NCI-H460 (cell line): ENCODE measurements at places on chromosomes 5 and 9. TPM values are rescaled to one million over a fixed set of nuclear protein-coding genes. Genes with fewer than 3 reads are reported as not detected.

GRCh38 chr5:113271745-113272454 lies 162.9 kb downstream of the TSSK1B start:
- no peak for DNase-seq

GRCh38 chr5:55913466-55914413 lies 62.6 kb downstream of the IL31RA start:
- no peak for DNase-seq

- no peak for DNase-seq
Measured at GRCh38 chr9:4639420-4639819, 22.7 kb upstream of the PLPP6 start.

DNA sequence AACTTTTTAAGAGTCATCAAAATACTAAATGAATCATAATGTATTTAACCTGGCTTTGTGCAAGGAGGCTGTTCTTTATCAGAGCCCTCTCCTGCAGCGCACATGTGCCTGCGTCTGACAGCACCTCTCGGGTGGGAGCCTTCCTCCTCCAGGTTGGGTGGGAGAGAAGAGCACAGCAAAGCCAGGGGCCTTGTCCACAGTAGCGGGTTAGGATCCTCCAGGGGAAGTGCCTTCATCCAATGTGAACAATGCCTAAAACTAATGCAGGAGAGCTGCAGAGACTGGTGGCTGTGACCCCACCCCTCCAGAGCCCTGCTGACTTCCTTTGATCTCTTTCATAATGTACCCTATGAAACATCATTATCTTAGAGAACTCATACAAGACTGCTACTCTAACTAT lies 10.2 kb downstream of the UBE2QL1 start:
- DNase-seq = no peak

GRCh38 chr9:112032009-112032408 lies 135.4 kb downstream of the UGCG start:
- DNase-seq = no peak

GRCh38 chr9:90044710-90045151 lies 439.9 kb downstream of the GADD45G start:
- peak; percentile 49 for DNase-seq

DNA sequence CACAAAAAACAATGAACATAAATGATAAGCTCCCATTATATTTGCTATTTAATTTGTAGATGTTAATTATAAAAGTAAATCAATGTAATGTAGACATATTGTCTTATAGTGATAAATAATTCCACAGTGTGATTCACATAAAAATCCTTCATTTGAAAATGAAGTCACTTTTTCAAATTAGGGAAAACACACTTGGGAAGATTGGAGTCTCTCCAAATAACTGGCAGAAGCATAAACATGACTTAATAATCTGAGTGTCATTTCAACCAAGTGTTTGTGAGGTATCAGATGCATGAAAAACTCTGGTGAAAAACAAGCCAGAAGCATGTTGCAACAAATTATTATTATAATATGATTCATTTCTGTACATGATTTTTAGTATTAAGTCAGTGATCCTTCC lies 102.2 kb downstream of the CETN3 start:
- DNase-seq = no peak

DNA sequence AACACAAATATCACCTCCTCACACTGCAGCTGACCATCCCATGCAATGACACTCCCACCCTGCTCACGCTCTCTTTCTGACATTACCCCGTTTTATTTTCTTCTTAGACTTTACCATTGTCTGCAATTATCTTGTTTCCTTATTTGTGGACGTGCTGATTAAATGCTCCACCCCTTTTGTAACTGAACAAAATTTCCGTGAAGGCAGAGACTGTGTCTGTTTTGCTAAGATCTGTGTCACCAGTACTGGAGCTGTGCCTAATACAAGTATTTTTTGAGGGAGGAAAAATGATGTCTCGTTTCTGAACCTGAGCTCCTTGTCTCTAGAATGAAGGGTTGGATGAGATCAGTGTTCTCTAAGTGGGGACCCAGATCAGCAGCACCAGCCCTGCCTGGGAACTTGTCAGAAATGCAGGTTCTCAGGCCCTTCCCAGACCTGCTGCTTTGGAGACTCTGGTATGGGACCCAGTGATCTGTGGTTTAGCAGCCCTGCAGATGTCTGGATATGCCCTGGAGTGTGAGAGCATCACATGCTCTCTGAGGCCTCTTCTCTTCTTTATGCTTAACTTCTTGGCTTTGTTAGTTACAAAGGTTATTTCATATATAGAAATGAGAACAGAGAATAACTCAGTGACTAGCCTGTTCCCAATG lies 181.7 kb upstream of the GAS1 start:
- DNase-seq = no peak

DNA sequence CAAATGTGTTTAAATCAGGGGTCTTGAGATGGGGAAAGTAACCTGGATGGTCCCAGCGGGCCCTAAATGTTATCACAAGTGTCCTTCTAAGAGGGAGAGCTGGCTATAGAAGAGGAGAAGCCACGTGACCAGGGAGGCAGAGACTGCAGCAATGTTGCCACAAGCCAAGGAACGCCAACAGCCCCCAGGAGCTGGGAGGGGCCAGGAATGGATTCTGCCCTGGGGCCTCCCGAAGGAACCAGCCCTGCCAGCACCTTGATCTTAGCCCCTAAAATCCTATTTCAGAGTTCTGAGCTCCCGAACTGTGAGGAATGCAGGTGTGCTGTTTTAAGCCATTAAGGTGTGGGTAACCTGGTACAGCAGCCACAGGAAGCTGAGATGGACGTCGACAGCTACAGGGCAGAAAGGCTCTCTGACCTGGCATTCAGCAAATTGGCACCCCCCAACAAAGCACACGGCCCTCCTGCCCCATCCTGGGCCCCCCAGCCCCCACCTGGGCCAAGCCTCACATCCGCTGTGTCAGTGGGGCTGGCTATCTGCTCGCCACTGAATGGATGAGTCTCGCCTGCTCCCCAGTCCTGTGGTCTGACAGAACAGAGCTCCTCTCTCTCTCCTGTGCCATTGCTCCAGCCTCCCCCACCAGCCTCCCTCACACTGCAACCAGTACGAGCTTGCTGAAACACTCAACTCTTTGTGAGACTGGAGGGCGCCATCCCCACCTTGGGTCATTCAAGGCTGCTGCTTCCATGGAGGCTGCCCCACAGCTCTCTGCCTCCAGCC lies 78.8 kb downstream of the ADAMTS2 start:
- no peak for DNase-seq

DNA sequence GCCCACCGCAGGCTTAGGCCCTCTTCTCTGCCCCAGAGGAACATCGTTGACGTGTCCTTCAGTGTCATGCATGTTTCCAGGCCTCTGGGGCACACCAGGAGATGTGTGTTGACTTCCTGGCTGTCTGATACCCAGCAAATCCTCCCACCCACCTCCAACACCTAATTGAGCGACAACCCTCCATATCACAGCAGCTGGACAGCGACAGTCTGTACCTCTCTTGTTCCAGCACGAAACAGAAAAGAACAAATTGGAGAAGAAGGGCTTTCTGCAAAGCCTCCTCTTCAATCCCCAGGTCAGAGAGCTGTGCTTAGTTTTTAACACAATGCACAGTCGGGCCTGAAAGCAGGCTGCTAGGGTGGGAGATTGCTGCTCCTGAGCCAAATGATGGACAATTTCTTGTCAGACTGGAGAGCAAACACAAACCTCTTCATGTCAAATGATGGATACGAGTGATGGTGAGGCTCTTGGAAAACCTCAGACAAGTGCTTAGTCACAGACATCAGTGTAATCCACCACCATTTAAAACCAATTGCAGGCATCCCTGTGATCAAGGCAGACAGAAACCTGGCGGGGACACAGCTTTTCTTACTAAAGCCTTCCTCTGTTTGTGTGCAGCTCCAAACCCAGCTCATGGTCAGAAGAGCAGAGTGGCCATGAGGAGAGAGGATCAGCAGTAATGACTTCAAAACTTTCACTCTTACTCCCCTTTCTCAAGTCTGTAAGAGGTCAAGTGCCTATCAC lies 110.6 kb downstream of the EBF1 start:
- DNase-seq = no peak

- no peak for DNase-seq
Measured at GRCh38 chr5:173762930-173763329, 125.2 kb upstream of the CPEB4 start.

GRCh38 chr5:173155912-173156311 lies 11.6 kb downstream of the BNIP1 start:
- no peak for DNase-seq

DNA sequence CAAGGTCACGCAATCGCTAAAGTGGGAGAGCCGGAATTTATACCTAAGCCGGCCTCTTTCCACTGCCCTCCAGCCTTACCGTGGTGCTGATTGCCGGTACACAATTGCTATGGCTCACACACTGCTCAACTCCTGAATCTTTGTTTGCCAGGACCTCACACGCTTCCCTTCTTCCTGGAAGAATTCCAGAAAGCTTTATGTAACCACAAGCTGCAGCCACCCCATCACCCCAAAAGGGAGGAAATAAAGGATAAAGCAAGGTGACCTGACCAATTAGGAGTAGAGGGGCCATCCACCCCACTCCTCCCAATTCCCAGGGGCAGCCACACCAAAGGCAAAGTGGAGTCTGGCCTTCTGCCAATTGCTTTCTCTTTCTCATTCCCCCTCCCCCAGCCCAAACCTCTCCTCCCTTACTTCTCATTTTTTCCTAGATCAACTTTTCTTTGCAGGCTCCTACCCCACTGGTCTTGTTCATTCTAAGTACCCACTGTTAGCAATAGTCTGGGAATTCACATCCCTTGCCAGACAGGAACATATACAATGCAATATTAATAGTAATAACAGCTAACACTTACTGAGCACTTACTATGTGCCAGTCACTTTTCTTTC lies 18.0 kb upstream of the CDC23 start:
- DNase-seq = no peak

DNA sequence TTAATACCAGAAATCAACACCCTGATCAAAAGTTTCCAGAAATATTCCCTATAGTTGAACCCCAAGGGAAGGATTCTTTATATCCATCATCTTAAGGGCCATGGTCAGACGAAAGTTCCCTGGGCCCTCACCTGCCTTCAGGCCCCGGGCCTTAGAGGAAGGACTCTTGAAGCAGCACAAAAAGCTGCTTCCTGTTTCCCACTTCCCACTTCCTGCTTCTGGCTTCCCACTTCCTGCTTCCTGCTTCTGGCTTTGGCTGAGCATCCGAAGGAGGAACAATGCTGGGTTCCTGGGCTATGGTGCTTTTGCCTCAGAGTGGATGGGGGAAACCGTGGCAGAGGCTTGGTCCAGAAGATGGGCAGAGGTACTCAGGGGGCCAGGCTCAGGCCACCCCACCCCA lies 25.8 kb upstream of the DAP start:
- DNase-seq = no peak

GRCh38 chr9:13960011-13960765 lies 353.8 kb downstream of the NFIB start:
- DNase-seq = no peak

- DNase-seq = no peak
Measured at GRCh38 chr5:164326219-164326618, 820.8 kb downstream of the MAT2B start.

DNA sequence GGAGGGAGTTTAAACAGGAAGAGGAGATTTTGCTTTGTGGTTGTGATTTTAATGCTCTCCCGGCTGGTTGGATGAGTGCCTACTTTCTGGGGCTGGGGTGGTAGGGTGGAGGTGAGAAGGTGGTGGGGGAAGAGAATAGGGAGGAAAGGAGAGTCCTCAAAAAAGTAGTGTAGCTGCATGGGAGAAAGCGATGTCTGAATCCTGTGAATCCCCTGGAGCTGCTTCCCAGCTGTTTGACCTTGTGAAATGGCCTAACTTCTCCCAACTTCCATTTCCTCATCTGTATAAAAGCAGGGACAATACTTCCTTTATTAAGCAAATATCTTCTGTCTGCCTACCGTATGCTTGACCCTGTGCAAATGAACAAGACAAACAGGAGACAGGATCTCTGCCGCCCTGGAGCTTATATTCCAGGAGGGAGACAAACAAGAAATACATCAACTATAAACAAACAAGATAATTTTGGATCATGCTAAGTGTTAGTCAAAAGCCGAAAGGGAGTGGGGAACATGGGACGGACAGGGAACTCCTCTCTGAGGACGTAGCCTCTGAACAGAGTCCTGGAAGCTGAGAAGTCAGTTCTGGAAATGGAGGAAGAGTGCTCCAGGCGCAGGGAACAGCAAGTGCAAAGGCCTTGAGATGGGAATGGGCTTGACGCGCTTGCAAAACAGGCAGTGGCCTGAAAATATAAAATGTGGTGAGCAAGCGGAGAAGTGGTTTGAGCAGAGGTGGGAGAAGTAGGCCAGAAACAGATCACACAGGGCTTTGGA lies 103.5 kb downstream of the SPRY4 start:
- DNase-seq = no peak

DNA sequence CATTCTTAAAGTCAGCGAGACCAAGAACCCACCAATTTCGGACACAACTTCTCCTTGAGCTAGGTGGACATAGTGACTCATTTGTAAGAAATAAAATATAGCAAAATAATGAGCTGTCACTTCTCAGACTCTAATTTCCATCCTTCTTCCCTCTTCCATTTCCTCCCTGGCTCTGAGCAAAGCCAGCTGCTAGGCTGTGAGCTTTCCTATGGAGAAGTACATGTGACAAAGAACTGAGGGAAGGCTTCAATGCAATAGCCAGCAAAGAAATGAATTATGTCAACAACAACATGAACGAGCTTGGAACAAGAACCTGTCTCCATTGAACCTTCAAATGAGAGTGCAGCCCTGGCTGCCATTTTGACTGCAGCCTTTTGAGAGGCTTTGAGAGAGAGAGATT lies 25.9 kb upstream of the SELENOP start:
- no peak for DNase-seq

DNA sequence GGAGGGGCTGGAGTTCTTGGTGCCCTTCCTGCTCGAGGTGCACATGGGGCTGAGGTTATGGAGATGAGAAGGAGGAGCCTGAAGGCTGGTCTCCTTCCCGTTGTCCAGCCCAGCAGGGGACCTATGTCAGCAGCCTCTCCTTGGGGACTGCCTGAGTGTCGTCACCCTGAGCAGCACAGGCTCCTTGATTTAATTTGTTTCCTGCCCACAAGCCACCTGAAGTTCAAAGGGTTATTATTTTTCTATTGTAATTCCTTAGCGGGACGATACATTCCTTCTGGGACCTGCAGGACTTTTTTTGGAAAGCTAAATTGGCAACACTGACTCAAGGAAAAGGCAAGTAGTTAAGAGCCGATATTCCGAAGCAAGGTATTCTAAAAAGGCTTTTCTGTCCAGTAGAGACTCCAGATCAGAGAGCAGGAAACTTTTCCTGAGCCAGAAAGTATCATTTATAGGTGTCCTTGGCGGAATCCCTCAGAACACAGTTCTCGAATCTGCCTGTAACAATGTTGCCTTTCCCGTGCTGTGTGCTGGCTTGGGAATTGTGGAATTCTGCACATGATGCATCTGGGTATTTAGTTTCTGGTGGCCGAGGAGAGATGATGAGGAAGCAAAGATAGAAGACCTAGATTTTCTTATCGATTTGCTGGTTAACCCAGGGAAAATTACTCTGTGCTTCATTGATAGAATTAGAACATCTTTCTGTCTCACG lies 55.4 kb downstream of the ARHGAP26 start:
- peak; percentile 22 for DNase-seq

The FBP2 gene
- not detected in 2 replicates for total RNA-seq

The NIM1K gene
- total RNA-seq = 0.55 TPM in 1 of 2 replicates, not detected in the other

The ADGRV1 gene
- total RNA-seq = 1.8 TPM in 2 replicates

The HRH2 gene
- not detected in 2 replicates for total RNA-seq

The SLC9A3 gene
- total RNA-seq = 9.1 and 10.5 TPM in 2 replicates

The FAT2 gene
- total RNA-seq = not detected in 2 replicates

The CYFIP2 gene
- 45.3 and 49.9 TPM in 2 replicates for total RNA-seq

The FAXDC2 gene
- not detected in 2 replicates for total RNA-seq
